ENCODE measurements at places on chromosomes 5 and 9.

GRCh38 chr5:176789873-176790615, 20.3 kb upstream of the UNC5A start:
- DNase-seq = no peak

DNA sequence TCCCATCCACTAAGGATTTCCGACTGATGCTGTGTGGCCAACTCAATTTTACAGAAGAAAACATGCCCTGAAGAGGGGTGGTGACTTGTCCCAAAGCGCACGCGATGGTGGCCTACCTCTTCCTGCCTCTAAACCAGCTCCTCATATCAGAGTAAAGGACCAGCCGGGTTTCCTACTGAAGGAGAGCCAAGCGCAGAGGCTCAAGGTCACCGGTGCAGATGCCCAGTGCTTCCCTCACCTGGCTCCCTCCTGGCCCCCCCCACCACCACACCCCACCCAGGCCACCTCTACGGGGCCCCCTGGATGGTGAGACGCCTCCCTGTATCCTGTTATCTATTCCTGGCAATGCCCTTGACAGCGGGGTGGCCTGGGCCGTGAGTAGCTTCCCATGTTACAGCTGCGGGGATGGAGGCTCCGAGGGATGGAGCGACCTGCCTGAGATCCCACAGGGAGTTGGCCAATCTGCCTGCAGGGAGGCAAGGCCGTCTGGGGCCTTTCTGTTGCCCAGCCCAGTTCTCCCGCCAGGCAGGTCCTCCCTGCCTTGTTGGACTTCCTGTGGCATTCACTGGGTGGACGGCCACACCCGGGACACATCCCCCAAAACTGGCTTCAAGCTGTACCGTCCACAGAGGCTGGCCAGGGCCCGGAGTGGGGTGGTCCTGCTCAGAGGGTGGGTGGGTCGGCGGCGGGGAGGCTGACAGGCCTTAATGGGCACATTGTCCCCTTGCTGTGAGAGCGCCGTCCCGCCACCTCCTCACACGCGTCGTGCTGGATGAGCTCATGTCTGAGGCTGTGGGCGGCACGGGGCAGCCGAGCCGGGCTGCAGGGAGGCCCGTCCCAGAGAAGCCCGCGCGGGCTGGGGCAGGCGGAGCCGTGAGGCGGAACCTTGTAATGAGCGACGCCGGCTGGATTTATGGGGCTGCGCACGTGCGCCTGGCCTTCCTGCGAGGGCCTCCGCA, 72.5 kb downstream of the MACROH2A1 start:
- no peak for DNase-seq

GRCh38 chr5:34680896-34681295, 24.8 kb downstream of the RAI14 start:
- DNase-seq = no peak

DNA sequence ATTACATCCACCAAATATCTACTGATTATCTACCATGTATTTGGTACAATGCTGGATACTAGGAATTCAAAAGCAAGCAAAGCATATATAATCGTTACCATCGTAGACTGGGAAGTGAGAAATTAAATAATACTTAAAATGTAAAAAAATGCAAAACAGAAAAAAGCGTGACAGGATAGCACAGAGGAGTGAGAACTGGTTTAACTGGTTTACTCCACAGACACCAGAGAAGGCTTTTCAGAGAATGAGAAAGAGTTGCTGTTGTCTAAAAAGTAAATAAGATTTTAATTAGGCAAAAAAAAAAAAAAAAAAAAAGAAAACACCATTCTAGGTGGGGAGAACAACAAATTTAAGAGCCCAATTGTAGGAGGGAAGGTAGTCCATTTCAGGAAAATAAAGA, 657.9 kb upstream of the ST8SIA4 start:
- DNase-seq = no peak

GRCh38 chr5:13325765-13326164, 618.7 kb downstream of the DNAH5 start:
- DNase-seq = no peak

Data from LoVo (cell line).